ENCODE measurements at places on chromosomes 1 and 21. TPM values are rescaled to one million over a fixed set of nuclear protein-coding genes. Genes with fewer than 3 reads are reported as not detected.
A peak's percentile ranks its signal among the peaks of the same experiment; 100 is the strongest.

- no peaks in the 10 kb centered on the region for H3K4me1 ChIP-seq
- no peak overlapping the region for H3K27ac ChIP-seq
Measured at GRCh38 chr21:25338415-25338814, 268.9 kb downstream of the MRPL39 start.

- no peak overlapping the region for H3K4me3 ChIP-seq
- H3K27me3 ChIP-seq = no peaks in the 10 kb centered on the region
- H3K36me3 ChIP-seq = peaks cover 22% of the 10 kb centered on the region
- DNase-seq = no peak
Measured at GRCh38 chr1:12005488-12006166, 13.7 kb upstream of the MIIP start.

Gene TRIM67
- not detected for total RNA-seq

Gene LDLRAD2
- 0.42 TPM for total RNA-seq

Gene PAPPA2
- total RNA-seq = not detected

- H3K4me3 ChIP-seq = peak within 1 kb of the TSS; percentile 73
- no peaks in the 10 kb centered on the region for H3K36me3 ChIP-seq
- H3K27ac ChIP-seq = peak within 1 kb of the TSS; percentile 75
- peaks cover 16% of the 10 kb centered on the region for H3K4me1 ChIP-seq
Measured at GRCh38 chr21:45074048-45074817, at the start of gene ADARB1. TSS of gene ADARB1 (plus strand) at chr21:45074580. CDS start at chr21:45171657, 97,077 bp downstream.

DNA sequence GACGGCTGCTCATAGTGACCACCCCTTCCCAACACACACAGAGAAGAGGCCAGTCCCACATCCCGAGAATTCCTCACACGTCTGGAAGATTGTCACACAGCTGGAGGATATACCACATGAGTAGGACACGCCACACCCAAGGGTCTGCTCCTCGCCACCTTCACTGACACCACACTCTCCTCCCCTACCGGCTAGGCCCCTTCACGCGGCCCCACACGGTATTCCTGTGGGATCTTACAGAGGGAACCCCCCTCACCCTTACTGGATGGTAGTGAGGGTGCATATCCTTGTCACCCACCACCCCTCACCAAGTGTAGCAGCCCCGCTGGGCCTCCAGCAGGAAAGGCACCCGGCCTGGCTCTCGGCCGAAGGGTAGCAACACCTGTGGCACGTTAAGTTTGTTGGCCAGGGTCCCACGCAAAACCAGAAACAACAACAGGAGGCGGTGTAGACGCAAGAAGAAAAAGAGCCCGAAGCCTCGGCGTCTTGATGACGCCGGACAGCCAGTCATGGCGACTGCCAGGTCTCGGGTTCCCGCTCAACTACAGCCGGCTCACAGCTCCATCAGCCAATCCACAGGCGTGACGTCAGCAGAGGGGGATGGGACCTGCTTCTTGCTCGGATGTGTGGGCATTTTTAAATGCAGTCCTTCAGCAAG is at the start of gene NUP210L:
Gene NUP210L (minus strand): TSS at position 540 of the 658 bp plus-strand sequence.
- no peaks in the 10 kb centered on the region for H3K27me3 ChIP-seq
- H3K27ac ChIP-seq = peak within 1 kb of the TSS; percentile 76
- no peak within 1 kb of the TSS for H3K4me3 ChIP-seq
- H3K36me3 ChIP-seq = peaks cover 17% of the 10 kb centered on the region

GRCh38 chr1:5936126-5936525 is 56.1 kb downstream of the NPHP4 start:
- no peak overlapping the region for H3K4me3 ChIP-seq
- H3K36me3 ChIP-seq = peaks cover 4% of the 10 kb centered on the region
- H3K27me3 ChIP-seq = no peaks in the 10 kb centered on the region
- no peaks in the 10 kb centered on the region for H3K4me1 ChIP-seq
- DNase-seq = no peak

Gene TFF2
- total RNA-seq = not detected

Gene CCDC181
- total RNA-seq = 0.78 TPM

GRCh38 chr1:156655151-156655903 is 13.4 kb downstream of the BCAN start:
- no peaks in the 10 kb centered on the region for H3K36me3 ChIP-seq
- H3K4me1 ChIP-seq = peaks cover 21% of the 10 kb centered on the region
- peaks cover 9% of the 10 kb centered on the region for H3K27me3 ChIP-seq

GRCh38 chr1:157147906-157148700 is 9.9 kb upstream of the ETV3 start:
- no peak overlapping the region for H3K4me3 ChIP-seq
- H3K4me1 ChIP-seq = no peaks in the 10 kb centered on the region
- DNase-seq = no peak

- H3K27ac ChIP-seq = no peak overlapping the region
- H3K4me1 ChIP-seq = no peaks in the 10 kb centered on the region
- no peaks in the 10 kb centered on the region for H3K36me3 ChIP-seq
- H3K4me3 ChIP-seq = no peak overlapping the region
Measured at GRCh38 chr1:184311580-184311979, 75.2 kb upstream of the C1orf21 start.

DNA sequence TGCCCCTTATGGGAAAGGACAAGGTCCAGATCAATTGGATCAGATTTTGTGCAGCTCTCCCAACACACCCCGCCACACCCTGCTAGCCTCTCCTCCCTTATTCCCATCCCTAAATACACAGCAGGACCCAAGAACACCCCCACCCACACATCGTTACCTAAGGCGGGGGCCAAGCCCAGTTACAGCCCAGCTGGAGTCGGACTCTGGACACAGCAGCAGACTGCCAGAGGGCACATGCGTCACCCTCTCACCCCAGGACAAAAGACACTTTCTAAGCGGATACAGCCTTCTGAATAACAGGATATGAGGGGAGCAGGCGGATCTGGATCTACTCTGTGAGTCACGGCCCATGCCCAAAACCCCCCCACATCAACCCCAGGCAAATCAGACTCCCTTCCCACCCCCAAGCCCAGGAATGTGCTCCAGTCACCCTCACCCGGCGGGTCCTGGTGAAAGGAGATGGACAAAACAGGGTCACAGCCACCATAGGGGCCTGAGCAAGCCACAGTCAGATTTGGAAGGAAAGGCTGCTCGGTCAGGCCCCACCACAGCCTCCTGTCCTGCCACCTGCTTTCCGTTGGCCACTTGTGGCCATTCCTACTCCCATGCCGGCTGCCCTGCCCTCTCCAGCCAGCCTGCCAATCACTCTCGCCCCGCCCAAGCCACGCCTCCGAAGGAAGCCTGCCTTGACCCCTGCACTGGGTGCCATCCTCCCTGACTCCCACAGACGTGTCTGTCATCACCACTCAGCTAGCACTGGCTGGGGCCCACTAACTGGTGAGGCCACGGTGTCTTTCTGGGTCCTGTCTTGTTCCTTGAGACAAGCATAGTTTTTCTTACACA is 4.0 kb downstream of the S100A16 start:
- H3K4me1 ChIP-seq = peaks cover 40% of the 10 kb centered on the region
- H3K4me3 ChIP-seq = peak overlapping the region; percentile 2
- peak; percentile 98 for DNase-seq
- peaks cover 13% of the 10 kb centered on the region for H3K36me3 ChIP-seq
- no peaks in the 10 kb centered on the region for H3K27me3 ChIP-seq

DNA sequence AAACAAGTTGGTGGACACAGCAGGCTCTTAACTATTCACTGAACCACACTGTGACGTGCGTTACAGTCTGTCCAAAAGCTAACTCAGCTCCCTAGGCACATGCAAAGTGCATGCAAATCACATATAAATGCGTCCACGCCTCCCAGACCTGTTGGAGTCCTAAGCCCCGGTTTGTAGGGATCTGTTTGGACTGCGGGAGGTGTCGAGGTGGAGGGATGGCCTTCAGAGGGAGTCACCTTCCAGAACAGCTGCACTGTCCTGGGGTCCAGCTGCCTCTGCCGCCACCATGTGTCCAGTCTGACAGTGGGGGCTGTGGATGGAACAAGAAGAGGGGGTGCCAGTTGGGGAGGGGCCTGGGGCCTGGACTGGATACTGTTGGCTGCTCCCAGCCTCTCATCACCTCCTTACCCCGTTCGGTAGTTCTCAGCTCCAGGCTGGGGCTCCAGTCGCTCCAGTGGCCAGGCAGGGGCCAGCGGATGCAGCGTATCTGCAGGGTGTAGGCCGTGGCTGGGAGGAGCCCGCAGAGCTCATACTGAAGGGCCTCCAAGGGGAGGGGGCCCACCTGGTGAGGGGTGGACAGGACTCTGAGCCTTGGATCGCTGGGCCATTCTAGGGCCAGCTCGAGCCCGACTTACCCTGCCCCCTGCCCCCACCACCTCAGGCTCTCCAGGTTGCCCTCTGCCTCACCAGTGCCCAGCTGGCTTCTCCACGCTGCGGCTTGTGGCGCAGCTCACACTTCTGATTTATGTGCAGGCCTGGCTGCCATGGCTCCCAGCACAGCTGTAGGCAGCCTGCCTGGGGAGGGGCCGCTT is 7.9 kb upstream of the MRPS15 start:
- no peaks in the 10 kb centered on the region for H3K36me3 ChIP-seq
- no peak overlapping the region for H3K4me3 ChIP-seq
- DNase-seq = no peak
- H3K27me3 ChIP-seq = no peaks in the 10 kb centered on the region

GRCh38 chr1:60274422-60275290 is 201.1 kb upstream of the C1orf87 start:
- H3K36me3 ChIP-seq = no peaks in the 10 kb centered on the region
- peak; percentile 30 for DNase-seq
- H3K27me3 ChIP-seq = no peaks in the 10 kb centered on the region
- H3K4me3 ChIP-seq = no peak overlapping the region

- no peak overlapping the region for H3K4me3 ChIP-seq
- H3K4me1 ChIP-seq = no peaks in the 10 kb centered on the region
- H3K36me3 ChIP-seq = no peaks in the 10 kb centered on the region
- no peak for DNase-seq
- H3K27me3 ChIP-seq = no peaks in the 10 kb centered on the region
- H3K27ac ChIP-seq = no peak overlapping the region
Measured at GRCh38 chr1:168585937-168586336, 9.5 kb downstream of the XCL1 start.

Gene PRCC
- 71.5 TPM for total RNA-seq

GRCh38 chr1:26999440-26999987 is 6.0 kb downstream of the TRNP1 start:
- DNase-seq = peak; percentile 45
- H3K27me3 ChIP-seq = no peaks in the 10 kb centered on the region
- H3K36me3 ChIP-seq = no peaks in the 10 kb centered on the region
- peak overlapping the region; percentile 70 for H3K27ac ChIP-seq

DNA sequence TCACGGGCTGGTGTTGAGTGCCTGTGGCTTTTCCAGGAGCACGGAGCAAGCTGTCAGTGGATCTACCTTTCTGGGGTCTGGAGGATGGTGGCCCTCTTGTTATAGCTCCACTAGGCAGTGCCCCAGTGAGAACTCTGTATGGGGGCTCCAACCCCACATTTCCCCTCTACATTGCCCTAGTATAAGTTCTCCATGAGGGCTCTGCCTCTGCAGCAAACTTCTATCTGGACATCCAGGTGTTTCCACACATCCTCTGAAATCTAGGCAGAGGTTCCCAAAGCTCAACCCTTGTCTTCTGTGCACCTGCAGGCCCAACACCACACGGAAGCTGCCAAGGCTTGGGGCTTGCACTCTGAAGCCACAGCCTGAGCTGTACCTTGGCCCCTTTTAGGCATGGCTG is 157.3 kb downstream of the MRPL39 start:
- no peak for DNase-seq
- H3K4me1 ChIP-seq = no peaks in the 10 kb centered on the region
- H3K36me3 ChIP-seq = no peaks in the 10 kb centered on the region
- no peak overlapping the region for H3K4me3 ChIP-seq

Gene GPR37L1
- not detected for total RNA-seq

DNA sequence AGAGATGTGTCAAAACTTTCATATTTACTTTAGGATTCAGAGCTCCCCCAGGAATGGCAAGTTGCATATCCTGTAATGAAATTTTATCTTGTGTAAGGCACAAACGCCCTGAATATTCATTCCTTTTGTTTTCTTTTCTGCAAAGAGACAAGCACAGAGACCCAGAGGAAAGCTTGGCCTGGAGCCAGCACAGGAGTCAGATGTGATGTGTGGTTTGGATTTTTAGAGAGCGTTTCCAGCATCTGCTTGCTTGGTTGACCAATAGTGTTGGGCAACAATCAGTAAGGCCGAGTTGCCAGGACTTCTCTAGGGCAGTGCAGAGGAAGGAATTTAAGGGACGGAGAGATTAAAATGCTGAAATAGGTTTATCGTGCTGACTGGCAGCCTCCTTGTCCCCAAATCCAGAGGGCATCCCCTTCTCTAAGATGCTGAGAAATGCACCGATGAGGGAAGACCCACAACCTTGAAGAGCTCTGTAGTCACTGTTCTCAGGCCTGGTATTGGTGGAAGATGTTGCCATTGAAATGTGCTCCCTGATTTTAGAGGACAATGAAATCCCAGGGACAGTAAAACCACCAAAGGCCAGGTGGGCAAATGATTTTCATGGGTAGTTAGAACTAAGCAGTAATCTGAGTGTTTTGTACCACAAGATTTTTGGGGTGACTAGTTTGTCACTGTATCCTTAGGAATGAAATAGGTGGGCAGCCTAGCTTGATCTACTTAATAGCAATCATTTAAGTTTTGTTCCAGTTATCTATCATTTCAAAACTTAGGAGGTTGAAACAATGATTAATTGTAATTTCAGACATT is 37.9 kb upstream of the RHOU start:
- DNase-seq = no peak
- H3K27ac ChIP-seq = no peak overlapping the region
- H3K36me3 ChIP-seq = no peaks in the 10 kb centered on the region
- no peaks in the 10 kb centered on the region for H3K4me1 ChIP-seq
- no peaks in the 10 kb centered on the region for H3K27me3 ChIP-seq
- no peak overlapping the region for H3K4me3 ChIP-seq

GRCh38 chr1:182603646-182604174 is 479 bp downstream of the RGS16 start:
- H3K27ac ChIP-seq = no peak overlapping the region
- DNase-seq = no peak
- peaks cover 25% of the 10 kb centered on the region for H3K27me3 ChIP-seq
- H3K36me3 ChIP-seq = no peaks in the 10 kb centered on the region
- no peak overlapping the region for H3K4me3 ChIP-seq

Gene HSD11B1
- total RNA-seq = not detected

Gene EDN2
- total RNA-seq = not detected

DNA sequence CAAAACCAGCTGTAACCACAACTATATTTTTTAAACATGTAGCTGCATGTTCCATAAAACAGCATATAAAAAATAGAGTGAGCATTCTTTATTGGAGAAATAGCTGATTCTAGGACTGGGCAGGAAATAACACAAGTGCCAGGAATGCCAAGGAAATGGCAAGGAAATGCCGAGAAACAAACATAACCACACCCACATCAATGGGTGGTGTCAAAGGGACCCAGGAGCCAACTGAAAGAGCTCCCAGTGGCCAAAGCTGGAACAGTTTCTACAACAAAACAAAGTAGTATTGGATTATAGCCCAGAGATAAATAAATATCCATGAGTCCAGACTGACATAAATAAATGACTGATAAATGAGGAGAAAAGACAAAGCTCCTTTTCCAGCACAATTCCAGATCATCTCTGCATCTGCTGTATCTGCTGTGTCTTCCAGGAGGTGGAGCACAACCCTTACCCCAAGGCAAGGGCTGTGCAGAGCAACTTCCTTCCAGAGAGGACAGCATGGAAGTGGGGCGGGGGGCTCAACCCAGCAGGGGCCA is 28.1 kb downstream of the ADARB1 start:
- H3K4me1 ChIP-seq = peaks cover 49% of the 10 kb centered on the region
- H3K36me3 ChIP-seq = no peaks in the 10 kb centered on the region
- H3K27ac ChIP-seq = peak overlapping the region; percentile 91
- DNase-seq = peak; percentile 71
